Left renal pelvis (tissue), 4 donors: ENCODE measurements at places on chromosomes 6 and 20.

DNA sequence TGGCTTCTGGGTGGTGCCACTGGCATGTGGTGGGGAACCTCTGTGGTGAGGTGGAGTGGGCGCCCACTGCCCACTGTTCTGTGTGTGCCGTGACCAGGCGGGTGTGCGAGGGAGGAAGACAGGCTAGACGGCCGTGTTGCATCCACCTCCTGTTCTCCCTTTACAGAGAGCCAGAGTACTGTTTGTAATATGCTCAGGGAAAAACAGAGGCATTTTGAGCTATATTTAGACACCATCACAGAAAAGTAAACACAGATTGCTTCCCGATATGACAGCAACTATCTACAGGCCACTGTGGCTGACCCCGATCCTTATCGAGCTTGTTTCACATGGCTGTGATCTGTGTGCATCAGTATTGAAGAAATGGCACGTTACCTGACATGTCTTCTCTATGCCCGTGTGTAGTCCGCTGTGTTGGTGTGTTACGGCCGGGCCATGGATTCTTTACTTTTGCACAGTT, 45.6 kb downstream of the ARID1B start:
- no peak for DNase-seq

GRCh38 chr6:44190715-44191114, 26.0 kb upstream of the MYMX start:
- DNase-seq = no peak

- no peak for DNase-seq
Observed at GRCh38 chr20:4170621-4171537, 155.5 kb upstream of the RNF24 start.

GRCh38 chr6:36757206-36757605, 59.6 kb downstream of the RAB44 start:
- no peak for DNase-seq

GRCh38 chr6:130120731-130121130, 102.0 kb downstream of the SAMD3 start:
- no peak for DNase-seq

DNA sequence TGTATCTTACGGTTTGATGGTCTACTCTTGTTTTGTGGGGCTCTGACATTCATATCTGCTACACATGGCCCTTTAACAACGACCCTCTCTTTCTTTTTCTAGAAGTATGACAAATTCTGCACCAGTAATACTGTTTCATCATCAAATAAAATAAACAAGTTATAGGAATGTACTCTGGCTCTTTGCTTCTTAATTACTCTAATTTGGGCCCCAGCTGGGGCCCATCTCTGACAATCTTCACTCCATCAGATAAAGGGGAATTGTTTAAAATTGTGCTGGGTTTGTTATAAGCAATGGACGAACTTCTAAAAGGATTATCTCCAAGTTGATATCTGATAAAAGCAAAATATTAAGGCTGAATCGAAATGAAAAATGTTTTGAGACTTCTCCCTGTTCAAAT, 343.6 kb upstream of the JAG1 start:
- no peak for DNase-seq

GRCh38 chr20:45163083-45163803, 11.5 kb upstream of the PI3 start:
- DNase-seq = no peak

- DNase-seq = no peak
Observed at GRCh38 chr6:113057567-113058053, 710.5 kb downstream of the RFPL4B start.

GRCh38 chr20:52965380-52965779, 6.8 kb upstream of the TSHZ2 start:
- no peak for DNase-seq

GRCh38 chr6:145469021-145469420, 266.3 kb downstream of the EPM2A start:
- DNase-seq = no peak

- DNase-seq = no peak
Observed at GRCh38 chr6:126204598-126204997, 135.3 kb upstream of the CENPW start.

DNA sequence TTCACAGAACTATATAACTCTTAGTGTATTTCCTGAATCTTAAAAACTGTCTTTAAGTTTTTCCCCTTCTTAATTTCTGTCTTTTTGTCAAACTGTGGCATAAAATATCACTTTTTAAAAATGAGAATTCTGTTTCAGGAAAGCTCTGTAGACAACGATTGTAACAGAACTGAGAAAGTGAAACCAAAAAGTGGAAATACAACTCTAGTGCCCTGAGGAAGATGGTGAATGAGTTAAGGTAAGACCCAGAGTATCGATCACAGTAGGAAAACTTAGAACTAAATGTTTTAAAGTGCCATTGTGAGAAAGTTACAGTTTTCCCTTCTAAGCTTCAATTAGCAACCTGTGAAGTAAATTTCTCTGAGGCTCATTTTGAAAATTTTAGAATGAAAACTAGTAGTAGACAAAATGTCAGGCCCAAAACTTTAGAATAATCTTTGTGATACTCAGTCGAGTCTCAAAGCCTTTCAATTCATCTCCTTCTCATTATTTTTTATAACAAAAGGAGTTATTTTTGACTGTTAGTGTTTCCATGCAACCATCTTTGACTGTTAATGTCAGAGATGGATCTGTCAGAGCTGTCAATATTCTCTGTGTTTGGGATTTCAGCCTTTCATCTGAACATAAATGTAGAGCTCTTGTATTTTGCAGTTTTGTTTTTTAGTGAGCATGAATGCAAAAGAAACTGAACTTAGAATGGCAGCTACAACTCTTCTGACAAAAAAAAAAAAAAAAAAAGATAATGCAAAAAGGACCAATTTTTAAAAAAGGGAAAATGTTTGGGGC, 19.0 kb upstream of the TRDN start:
- DNase-seq = no peak

DNA sequence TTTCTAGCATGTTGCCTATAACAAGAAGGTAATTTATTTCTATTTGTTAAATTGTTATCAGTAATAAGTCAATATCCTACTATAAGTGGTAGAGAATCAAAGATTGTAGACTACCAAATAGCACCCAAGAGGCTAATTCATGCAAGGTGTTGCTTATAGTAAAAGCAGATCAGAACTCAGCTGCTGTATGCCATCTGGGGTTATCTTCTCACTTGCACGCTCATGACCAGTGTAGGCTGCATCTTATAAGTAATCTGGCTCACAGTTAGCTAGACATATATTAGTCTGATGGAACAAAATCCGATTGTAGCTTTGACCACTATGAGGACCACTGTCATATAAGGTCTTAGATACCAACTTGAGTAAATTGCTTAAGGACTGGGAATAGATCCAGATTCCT, 17.0 kb downstream of the TOP1 start:
- no peak for DNase-seq

GRCh38 chr6:24925661-24926060, 10.1 kb downstream of the RIPOR2 start:
- no peak for DNase-seq

DNA sequence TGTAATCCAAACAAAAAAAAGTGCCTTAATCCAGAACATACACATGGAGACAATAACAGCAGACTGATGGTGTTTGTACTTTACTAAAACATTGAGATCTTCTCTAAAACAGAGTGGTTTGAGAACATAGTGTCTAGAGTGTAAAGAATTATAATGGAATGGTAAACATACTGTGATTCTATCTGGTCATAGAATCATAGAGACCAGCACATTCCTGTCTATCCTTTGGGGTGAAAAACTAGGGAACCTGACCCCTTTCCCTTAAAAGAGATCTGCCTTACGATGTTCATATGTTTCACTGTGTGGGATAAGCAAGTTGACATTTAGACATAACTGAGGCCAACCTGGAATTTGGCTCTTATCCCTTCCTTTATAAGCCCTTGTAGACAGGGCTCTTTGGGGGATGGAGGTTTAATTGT, 55.7 kb downstream of the TRMT11 start:
- no peak for DNase-seq

DNA sequence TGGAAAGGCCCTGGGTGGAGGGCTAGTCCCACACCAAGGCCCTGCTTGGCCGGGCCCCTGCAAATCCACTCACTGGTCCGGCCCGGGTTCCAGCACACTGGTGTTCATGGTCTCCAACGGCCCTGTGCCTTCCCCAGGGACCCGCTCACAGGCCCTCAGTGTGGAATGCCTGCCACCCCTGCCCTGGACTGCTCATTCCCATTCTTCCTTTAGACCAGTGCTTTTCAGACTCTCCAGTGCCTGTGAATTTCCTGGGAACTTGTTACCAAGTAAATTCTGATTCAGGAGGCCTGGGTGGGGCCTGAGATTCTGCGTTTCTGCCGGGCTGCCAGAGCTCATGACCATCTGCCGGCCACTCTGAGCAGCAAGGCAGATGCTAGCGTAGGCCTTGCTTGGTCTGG, 5.7 kb upstream of the PXDC1 start:
- no peak for DNase-seq

GRCh38 chr20:50690650-50691572, at the start of gene RIPOR3:
RIPOR3 (minus strand) TSS chr20:50691542; CDS start chr20:50691128, 414 bp downstream.
- DNase-seq = no peak

- no peak for DNase-seq
Observed at GRCh38 chr6:149503872-149504271, 19.1 kb upstream of the ZC3H12D start.

DNA sequence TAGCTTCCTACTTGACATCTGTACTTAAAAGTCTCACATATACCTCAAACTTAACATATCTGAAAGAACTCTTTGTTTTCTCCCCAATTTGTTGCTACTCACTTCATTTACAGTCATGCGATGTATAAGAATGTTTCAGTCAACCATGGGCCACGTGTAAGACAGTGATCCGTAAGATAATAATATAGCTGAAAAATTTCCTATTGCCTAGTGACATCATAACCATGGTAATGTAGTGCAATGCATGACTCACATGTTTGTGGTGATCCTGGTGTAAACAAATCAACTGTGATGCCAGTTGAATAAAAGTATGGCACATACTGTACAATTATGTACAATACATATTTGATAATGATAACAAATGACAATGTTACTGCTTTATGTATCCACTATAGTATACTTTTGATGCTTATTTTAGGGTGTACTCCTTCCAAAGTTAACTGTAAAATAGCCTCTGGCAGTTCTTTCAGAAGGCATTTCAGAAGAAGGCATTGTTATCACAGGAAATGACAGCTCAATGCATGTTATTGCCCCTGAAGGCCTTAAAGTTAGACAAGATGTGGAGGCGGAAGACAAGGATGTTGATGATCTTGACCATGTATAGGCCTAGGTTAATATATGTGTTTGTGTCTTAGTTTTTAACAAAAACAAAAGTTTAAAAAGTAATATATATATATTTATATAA, 579.0 kb downstream of the EPHA7 start:
- DNase-seq = no peak

DNA sequence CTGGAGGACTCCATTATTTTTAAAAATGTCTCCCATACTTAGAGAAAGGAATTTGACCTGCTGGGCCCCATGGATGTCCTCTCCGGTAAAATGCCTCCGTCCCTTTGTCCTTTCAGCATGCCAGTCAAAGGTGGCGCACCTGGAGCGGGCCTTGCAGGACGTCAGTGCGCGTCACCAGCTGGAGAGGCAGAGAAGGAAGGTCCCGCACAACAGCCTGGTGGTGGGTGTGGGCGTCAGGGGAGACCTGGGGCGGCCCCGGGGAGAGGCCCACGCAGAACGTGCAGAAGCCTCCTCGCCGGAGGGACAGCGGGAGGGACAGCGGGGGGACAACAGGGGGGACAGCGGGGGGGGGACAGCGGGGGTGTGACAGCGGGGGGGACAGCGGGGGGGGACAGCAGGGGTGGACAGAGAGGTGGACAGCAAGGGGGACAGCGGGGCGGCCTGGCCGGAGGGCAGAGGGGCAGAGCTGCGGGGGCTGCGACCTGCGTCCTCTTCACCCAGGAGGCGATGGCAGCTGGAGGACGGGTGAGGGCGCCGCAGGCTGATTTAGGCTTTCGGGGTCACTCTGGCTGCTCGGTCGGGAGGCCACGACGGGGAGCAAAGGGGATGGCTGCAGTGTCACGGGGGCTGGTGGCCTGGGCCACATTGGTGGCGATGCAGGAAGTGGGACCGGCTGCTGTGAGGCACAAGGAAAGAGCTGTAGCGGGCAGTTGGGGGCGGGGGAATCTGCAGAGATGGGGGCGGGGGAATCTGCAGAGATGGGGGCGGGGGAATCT, 859 bp upstream of the KIF25 start:
- DNase-seq = no peak

DNA sequence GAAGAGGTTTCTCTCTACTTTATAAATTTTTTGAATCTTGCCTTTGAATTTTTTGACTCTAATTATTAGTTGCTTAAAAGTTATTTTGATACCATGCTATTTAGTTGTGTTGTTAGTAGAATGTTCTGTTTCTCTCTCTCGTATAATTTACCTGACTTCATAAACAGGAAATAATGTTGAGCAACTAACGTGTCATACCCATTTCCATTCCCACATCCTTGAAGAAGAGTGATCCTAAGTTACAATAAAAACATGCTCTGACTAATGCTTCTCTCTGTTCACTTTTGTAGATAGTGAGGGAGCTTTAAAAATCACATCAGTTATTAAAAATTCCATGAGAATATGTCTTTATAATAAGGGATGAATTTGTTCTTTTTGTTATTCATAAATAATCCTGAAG, 69.7 kb downstream of the SAMD5 start:
- DNase-seq = no peak

DNA sequence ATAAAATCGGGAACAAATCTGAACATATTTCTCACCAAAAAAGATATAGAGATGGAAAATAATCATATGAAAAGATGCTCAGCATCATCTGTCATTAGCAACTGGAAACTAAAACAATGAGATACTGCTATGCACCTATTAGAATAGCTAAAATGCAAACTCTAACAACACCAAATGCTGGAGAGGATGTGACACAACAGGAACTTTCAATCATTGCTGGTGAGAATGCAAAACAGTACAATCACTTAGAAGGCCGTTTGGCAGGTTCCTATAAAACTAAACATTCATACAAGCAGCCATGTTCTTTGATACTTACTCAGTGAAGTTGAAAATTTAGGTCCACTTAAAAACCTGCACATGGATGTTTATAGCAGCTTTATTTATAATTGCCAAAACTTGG, 67.0 kb downstream of the FAM50B start:
- DNase-seq = no peak

- DNase-seq = no peak
Observed at GRCh38 chr6:37200085-37200484, 30.1 kb downstream of the PIM1 start.

DNA sequence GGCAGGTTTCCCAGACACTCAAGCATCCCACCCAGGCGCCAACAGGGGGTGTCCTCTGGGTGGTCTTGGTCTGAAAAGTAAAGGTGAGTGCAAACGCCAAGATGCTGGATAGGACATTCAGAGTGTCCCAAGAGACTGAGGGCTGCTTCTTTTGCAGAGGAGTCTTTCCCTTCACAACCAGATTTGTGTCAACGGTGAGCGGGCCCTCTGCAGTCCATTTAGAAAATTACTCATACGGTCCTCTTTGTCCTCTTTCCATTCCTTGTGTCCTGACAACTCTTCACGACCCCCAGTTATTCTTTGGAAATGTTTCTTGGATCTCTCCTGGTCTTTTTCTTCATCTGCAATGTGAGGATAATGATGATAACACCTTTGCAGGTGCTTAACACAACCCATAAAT, 257.8 kb downstream of the CDC5L start:
- DNase-seq = no peak

- no peak for DNase-seq
Observed at GRCh38 chr6:138007014-138007472, 100.2 kb downstream of the PERP start.
